Fibroblast of skin of scalp (primary cell): ENCODE measurements at places on chromosomes 2 and 18.
A peak's percentile ranks its signal among the peaks of the same experiment; 100 is the strongest.

GRCh38 chr2:120612931-120613330, 122.7 kb upstream of the GLI2 start:
- no peak for DNase-seq

GRCh38 chr2:43754180-43754579, 19.7 kb upstream of the DYNC2LI1 start:
- DNase-seq: no peak

DNA sequence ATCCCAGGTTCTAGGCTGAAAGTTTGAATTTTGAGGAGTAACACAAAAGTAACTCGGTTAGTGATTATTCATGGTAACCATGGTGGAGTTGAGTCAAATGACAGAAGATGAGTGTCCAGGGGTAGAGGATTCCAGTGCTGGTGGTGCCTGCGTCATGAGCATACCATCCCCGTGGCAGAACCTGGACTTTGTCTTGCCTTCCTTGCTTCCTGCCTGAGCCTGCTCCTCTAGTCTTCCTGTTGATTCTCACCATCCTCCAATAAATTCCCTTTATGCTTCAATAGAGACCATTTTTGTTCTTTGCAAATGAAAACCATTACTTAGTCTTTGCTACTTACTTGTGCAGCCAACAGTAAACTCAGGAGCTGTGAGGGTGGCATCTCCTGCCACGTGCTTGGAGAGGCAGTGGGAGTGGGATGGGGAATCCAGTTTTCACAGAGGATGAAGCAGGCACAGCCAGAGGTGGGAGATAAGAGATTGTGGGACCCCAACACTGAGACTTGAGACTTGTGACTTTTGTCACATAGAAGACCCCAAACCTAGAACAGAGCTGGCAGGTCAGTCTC, 4.1 kb upstream of the YES1 start:
- DNase-seq: no peak

- DNase-seq: peak; percentile 90
Observed at GRCh38 chr2:226652369-226652768, 147.3 kb downstream of the IRS1 start.

GRCh38 chr2:216109962-216110614, 940 bp downstream of the XRCC5 start:
- DNase-seq: peak; percentile 60

GRCh38 chr18:62715759-62716615, 646 bp downstream of the PHLPP1 start:
- peak; percentile 65 for DNase-seq

GRCh38 chr18:25873833-25874232, 216.6 kb downstream of the SS18 start:
- DNase-seq: no peak

DNA sequence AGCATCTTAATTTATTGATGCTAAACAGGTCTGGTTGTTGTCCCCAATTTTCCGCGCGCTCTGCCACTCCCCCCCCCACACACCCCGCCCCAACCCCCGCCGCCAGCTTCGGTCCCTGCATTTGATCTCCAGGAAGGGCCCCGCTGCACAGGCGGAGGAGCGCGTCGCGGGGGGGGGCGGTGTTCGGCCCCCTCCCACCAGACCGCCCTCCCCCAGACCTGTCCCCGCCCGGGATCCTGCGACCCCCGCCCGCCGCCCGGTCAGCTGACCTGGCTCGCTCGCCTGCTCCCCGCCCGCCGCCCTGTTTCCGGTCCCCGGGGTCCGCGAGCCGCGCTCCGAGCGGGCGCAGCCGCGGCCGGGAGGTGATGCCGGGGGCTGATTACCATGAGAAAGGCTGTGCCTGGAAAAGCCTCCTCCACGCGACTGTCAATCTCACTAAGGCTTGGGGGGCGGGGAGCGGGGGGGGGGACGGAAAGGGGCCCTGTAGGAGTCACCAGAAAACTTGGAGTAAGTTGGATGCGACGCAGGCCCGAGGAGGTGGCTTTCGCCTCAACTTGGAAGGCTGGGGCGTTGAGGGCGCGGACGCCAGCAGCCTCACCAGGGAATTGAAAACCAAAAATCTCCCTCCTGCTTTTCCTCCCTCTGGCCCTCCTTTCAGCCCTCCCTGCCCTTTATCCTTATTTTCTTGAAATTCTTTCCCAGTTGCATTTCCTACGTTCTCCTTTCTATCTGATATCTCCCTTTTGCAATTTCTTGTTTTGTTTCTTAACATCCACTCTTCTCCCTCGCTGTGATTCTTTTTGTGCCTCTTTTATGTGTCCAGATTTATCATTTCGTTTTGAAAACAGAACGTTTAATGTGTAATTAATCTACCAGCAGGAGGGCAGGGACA, 4.4 kb upstream of the ZEB2 start:
- peak; percentile 49 for DNase-seq

GRCh38 chr18:56727399-56727798, 76.2 kb downstream of the WDR7 start:
- DNase-seq: no peak

GRCh38 chr2:189819297-189819704, 35.1 kb downstream of the PMS1 start:
- DNase-seq: peak; percentile 70

GRCh38 chr2:156652691-156653090, 216.5 kb downstream of the GPD2 start:
- no peak for DNase-seq

- DNase-seq: no peak
Observed at GRCh38 chr18:9066358-9066757, 36.1 kb upstream of the NDUFV2 start.
